Stimulated activated naive CD4-positive, alpha-beta T cell treated with Interleukin-2 at 50 U/mL for 16 hours (primary cell): ENCODE measurements at places on chromosomes 3 and 15.

GRCh38 chr3:156615592-156616173 is 58.7 kb upstream of the TIPARP start:
- no peak for DNase-seq

DNA sequence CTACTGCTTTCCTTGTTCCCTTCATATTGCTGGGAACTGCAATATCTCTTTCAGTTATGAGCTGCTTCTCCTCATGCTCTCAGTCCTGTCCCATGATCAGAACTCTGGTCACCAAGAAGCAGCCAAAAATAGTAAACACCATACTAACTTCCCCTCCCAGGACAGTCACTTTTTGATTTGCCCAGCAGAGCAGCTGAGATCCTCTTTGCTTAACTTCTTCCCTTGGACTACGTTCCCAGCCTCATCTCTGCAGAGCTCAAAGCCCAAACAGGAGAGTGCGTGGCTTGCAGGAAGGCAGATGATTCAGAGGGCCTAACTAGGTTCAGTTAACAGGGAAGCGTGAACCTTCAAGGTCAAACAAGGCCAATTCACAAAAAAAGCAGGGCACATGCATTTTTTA is 153.2 kb downstream of the CTNNB1 start:
- no peak for DNase-seq

DNA sequence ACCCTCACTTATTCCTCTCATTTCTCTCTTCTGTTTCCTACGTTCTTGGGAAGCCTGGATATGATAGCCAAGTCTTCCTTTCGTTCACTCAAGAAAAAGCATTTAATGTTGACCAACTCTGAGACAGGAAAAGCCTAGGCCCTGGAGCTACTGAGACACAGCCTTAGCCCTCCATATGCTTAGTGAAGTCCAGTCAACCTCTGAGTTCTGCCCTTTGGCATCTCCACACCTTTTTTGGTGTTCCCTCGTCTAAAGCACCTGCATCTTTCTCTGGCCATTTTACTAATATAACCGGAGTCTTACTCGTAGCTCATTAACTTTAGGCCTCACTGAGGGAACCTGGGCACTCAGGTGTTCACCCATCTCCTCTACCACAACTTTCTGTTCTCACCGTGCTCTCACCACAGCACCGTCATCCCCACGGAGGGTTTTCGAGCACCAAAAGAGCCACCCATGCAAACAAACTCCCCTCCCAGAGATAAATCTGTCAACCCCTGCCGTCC is 632 bp downstream of the MTHFS start:
- DNase-seq, result no peak

DNA sequence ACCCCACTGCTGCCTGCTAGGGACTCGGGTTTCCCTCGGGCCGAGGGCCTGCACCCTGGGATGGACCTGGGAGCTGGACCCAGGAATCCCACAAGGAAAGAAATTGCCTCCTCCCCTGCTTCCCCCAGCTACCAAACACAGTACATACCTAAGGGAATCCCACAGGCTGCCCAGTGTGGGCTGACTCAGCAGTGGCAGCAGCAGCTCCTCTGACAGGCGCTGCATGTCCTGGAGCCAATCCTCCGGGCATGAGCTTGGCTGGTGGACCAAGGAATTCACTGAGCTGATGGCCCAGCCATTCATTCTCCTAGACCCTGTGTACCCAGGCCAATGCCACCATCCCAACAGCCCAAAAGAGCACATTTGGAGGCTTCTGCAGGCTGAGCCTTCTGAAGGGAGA is 9.5 kb upstream of the LTK start:
- no peak for DNase-seq

GRCh38 chr15:60672400-60672799 is 193.5 kb upstream of the ICE2 start:
- no peak for DNase-seq

- DNase-seq, result no peak
Measured at GRCh38 chr3:54240-54639, 142.3 kb upstream of the CHL1 start.

- no peak for DNase-seq
Measured at GRCh38 chr15:82624008-82624407, 23.2 kb downstream of the CPEB1 start.

GRCh38 chr3:188677344-188677743 is 494.4 kb upstream of the TPRG1 start:
- no peak for DNase-seq

- no peak for DNase-seq
Measured at GRCh38 chr15:29857221-29857789, 35.0 kb upstream of the TJP1 start.

DNA sequence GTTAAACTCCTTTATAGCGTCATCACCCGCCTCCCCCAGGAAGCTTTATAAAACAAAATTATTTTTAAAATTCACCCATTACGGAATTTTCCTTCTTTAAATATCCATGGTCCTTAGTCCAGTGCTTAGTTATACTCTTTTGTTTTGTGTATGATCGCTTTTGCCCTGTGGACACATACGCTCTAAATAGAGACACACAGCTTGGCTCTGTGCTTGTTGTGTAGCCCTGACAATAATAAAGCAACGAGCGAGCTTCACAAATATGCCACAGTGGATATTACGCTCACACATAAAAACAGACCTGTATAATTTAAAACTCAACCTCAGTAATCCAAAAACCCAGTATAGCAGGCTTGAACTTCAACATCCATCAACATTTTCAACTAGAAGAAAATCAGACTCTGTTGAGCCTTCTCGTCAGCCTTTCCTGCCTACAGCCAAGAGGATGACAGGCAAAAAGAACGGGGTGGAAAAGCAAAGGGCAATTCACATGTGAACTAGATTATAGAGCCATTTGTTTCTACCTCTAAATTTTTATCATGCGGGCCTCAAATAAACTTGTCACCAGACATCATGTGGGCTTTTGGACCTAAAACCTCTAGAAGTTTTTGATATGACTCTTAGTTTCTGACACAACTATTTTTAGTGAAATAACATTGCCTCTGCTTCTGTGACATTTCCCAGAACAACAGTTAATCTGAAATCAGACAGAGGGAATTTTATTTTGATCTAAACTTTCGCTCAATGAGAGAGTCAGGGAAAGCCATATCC is 89.6 kb upstream of the THBS1 start:
- no peak for DNase-seq

DNA sequence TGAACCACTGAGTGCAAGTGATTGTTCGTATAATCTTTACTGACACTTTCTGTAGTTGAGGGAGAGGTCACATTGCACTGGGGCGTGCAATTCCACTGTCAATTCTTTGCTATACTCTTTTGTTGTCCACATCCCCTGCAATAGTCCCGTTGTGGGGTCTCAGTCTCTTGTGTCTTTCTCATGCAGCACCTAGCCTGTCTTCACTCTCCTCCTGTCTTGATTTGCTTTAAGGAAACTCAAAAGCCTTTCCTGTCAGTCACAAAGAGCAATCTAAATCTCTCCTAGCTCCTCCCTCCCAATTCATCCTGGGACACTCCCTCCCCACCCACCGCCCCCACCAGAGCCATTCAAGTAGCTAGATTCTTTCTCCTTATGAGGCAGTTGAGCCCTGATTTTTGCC is 13.2 kb upstream of the TMEM158 start:
- no peak for DNase-seq

- DNase-seq, result peak; percentile 19
Measured at GRCh38 chr3:194255252-194256039, 95.7 kb downstream of the CPN2 start.

- DNase-seq, result peak; percentile 46
Measured at GRCh38 chr3:141402476-141403171, 34.3 kb downstream of the ZBTB38 start.

- no peak for DNase-seq
Measured at GRCh38 chr3:112873632-112874031, 27.0 kb upstream of the CD200R1L start.

- no peak for DNase-seq
Measured at GRCh38 chr3:131004603-131005002, 22.0 kb downstream of the ASTE1 start.

DNA sequence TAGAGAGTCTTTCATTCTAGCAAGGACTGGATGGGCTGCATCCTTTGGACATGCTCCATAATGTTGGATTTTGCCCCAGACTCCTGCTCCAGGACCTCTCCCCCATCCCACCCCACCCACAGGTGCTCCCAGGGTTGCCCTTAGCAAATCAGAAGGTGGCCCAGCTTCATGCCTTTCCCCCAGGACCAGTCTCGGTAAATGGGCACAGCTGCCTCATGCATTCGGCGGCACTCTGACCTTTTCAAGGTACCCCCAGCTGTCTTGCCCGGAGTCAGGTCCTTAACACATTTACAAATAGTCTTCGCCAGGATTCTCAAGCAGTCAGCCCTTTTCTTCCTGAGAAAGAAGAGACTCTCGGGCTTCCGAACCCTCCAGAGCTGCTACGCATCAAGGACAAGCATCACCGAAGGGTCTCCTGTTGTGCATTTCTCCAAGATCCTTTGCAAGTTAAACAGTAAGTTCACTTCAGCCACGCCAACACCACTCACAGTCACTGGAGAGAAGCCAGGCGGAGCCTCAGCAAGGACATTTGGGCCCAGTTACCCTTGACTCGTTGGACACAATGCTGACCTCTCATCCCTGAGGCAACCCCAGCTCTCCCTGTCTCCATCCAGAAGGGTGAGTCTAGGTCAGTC is 287.8 kb downstream of the FAM43A start:
- no peak for DNase-seq

DNA sequence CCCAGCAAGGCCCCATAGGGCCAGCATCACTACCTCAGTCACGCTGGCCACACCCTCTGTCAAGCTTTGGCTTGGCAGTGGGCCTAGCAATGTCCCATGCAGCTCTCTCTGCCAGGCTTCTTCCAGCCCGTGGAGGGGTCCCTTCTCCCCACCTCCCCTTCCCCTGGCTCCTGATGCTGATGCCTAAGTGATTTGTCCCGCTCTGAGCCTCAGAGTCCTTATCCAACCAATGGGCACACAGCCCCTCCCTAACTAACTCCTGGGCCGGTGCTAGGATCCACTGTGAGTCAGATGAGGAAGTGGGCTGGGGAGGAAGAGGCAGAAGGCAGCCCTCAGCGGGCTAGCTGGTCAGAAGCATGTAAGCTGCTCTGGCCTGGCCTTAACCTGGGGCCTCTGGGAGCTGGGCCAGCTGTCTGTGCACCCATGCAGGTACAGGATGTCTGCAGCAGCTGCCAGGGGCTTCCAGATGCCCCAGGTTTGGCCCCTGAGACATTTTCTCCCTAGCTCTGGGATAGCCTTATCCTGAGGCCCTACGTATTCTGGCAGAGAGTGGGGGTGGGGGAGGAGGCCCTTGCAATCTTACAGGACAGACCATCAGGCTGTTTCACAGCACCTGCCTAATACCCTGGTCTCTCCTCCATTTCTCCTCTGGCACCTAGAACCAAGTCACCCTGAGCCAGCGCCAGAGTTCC is 740 bp upstream of the ZBTB47 start:
- no peak for DNase-seq

GRCh38 chr15:68672251-68672650 is 93.5 kb downstream of the CORO2B start:
- DNase-seq, result no peak

GRCh38 chr3:142180761-142181362 is 31.5 kb upstream of the TFDP2 start:
- DNase-seq, result no peak

- DNase-seq, result no peak
Measured at GRCh38 chr3:145865399-145866018, 295.5 kb downstream of the PLOD2 start.

DNA sequence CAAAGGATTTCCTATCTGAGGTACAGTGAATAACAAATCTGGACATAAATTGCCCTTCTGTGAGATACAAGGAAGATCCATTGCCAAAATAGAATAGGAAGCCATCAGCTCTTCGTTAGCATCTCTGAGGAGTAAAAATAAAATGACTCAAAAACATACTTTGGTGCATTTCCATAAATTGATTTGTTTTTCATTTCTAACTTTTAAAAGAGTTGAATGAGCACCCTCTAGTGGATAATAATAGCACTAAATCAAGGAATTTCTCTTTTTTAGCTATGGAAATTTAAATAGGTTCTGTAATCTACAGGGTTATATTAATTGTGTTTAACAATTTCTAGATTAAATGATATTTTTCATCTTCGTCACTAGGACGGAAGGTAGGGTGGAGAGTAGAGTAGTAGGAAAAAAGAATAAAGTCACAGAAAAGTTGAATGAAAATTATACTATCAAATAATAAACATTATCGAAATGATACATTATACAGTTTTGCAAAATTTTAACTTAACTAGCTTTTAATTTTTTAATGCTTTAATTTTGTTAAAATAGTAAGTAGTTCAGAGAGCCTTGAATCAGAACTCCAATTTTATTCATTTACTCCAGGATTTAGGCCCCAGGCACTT is 6.4 kb downstream of the NSUN3 start:
- no peak for DNase-seq

DNA sequence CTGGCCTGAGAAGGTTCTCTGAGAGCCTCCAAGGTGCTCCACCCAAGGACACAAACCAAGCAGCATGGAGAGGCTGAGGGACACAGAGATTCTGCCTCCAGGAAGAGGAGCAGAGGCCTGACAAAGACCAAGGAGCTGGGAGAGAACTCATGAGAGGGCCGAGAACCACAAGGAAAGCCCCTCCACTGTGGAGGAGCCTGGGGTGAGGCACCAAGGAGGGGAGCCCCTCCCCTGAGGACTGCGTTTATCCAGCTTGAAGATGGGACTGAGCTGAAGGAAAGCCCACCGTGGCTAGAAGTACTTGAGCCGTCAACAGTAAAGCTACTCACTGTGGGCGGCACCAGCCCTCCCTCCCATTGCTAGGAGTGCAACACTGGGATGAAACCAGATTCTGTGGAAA is 63.1 kb upstream of the MEF2A start:
- DNase-seq, result no peak

DNA sequence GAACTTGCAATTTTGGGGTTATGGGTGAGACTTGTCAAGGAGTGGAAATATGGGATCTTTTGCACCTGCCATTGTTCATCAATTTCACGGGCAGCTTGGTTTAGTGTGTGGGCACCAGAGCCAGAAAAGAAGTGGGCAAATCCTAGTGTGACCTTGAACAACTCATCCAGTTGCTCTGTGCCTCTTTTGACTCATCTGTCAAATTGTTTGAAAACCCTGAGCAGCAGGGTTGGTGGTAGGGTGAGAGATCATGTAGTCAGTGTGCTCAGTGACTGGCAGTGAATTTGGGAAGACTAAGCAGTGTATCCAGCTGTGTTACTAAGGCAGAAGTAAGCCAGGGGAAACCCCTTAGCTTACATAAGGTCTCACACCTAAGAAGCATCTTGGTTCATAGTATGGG is 293.0 kb upstream of the TRIM42 start:
- DNase-seq, result no peak

GRCh38 chr15:97501291-97501690 is 459.2 kb upstream of the ARRDC4 start:
- DNase-seq, result no peak

- DNase-seq, result no peak
Measured at GRCh38 chr3:49761661-49762060, 24.7 kb downstream of the IP6K1 start.

DNA sequence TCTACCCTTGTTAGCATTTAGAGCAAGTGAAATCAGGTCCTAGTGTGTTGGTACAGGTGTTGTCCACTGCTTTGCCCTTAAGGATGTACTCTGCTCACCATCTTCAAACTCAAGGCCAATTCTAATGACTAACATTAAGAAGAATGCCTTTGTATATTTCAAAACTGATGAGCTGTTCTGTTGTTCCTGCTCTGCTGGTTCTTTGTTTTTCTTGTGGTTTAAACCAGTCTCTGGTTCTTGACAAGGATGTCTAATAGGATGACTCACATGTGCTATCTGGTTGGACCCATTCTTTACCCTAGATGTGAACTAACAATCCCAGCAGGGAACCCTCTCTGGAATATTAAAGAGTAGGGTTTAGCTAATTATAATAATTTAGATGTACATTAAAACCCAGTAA is 17.3 kb downstream of the ABHD5 start:
- no peak for DNase-seq
